Activated CD4-positive, alpha-beta T cell treated with anti-CD3 and anti-CD28 coated beads for 1 hour (primary cell): ENCODE measurements at places on chromosomes 2 and 18.

DNA sequence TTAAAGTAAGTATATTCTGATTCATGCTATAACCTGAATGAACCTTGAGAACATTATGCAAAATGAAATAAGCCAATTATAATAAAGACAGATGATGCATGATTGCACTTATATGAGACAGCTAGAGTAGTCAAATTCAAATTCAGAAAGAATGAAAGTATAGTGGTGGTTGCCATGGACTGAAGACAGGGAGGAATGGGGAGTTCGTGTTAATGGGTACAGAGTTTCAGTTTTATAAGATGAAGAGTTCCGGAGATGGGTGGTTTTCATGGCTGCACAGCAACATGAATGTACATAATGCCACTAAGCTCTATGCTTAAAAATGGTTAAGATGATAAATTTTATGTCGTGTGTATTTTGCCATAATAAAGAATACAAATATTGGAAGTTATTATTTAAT, 751.2 kb downstream of the TSN start:
- DNase-seq: no peak

DNA sequence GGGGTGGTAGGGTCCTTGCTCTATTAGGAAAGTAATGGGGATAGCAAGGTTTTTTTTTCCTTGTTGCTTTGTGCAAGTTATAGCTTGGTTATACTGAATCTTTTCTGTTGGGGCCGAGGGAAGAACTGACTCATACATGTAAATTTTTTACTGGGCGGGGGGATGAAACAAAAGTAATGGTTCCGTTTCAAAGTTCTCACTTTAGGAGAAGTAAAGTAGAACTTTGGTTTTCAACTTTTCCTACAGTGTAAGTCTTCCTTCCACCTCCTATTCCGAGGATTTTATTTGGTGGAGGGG, 1.1 kb downstream of the AFTPH start:
- no peak for DNase-seq

DNA sequence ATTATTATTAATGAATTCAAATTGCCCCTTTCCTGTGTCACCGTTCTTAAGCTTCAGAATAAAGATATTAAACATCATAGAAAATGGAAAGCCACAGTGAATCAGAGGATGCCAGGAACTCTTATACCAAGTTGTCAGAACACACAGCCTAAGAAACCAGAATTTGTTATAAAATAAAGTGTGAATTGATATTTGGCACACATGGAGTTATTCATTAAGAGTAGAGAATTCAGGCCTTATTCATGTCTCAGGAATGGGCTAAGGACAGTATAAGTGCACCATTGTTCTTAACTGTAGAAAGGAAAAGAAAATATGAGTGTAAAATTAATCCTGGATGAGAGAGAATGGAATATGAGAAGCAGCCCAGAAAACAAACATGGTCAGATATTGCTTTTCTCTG, 86.7 kb upstream of the ATP8B1 start:
- DNase-seq: no peak

DNA sequence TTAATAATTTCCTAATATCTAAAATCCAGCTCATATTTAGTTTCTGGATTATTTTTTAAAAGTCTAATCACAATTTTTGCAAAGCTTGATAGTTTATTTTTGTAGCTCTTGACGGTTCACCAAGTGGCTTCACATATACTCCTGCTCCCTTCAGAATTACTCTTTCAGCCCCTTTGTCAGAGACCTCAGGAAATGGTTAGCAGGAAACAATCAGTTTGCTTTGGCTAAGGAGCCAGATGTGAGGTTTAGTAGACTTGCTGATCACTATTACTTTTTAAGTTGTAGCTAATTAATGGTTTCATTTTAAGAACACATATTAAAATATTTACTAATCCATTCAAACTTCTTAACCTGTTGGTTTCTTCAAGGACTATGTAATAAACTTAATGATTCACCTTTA, 2.3 kb downstream of the RBBP8 start:
- no peak for DNase-seq

- no peak for DNase-seq
Measured at GRCh38 chr2:222424276-222424728, at the start of gene SGPP2. TSS of gene SGPP2 (plus strand) at chr2:222424543. CDS start at chr2:222424603, 60 bp downstream.

GRCh38 chr2:163467251-163467630, 268.6 kb downstream of the FIGN start:
- no peak for DNase-seq

- DNase-seq: no peak
Measured at GRCh38 chr2:175877845-175878544, 124.1 kb downstream of the LNPK start.

GRCh38 chr2:197821550-197822289, 17.3 kb downstream of the PLCL1 start:
- DNase-seq: no peak

GRCh38 chr18:71252351-71252865, 963.6 kb downstream of the SOCS6 start:
- no peak for DNase-seq

GRCh38 chr2:66516499-66516898, 81.6 kb downstream of the MEIS1 start:
- no peak for DNase-seq

DNA sequence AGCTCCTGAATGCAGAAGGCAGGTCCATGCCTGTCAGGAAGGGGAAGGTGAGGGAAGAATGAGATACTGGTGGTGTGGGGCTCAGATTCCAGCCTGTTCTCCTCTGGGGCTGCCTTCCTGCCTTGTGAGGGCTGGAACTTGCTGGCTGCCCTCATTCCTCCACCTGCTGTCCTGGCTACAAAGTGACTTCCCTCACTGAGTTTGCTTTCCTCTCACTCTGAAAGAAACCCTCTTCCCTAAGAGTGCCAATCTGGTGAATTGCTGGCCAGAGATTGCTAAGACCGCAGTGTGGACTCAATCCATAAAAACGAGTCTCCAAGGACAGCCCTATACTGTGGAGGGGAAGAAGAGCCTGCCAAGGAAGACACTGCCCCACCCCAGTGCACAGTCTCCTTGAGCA, 664.4 kb upstream of the HS6ST1 start:
- DNase-seq: no peak

- no peak for DNase-seq
Measured at GRCh38 chr2:144553379-144553778, 33.5 kb upstream of the ZEB2 start.

- DNase-seq: no peak
Measured at GRCh38 chr18:49247781-49248180, 212.7 kb downstream of the DYM start.

GRCh38 chr2:232438951-232439757, 16.8 kb upstream of the ALPI start:
- DNase-seq: no peak

GRCh38 chr2:38549071-38549704, 53.5 kb downstream of the HNRNPLL start:
- no peak for DNase-seq

- DNase-seq: no peak
Measured at GRCh38 chr2:170155022-170155722, 22.8 kb upstream of the MYO3B start.

GRCh38 chr2:175036582-175037018, 31.4 kb upstream of the CHN1 start:
- no peak for DNase-seq
